ENCODE measurements at places on chromosomes 1 and 21.

DNA sequence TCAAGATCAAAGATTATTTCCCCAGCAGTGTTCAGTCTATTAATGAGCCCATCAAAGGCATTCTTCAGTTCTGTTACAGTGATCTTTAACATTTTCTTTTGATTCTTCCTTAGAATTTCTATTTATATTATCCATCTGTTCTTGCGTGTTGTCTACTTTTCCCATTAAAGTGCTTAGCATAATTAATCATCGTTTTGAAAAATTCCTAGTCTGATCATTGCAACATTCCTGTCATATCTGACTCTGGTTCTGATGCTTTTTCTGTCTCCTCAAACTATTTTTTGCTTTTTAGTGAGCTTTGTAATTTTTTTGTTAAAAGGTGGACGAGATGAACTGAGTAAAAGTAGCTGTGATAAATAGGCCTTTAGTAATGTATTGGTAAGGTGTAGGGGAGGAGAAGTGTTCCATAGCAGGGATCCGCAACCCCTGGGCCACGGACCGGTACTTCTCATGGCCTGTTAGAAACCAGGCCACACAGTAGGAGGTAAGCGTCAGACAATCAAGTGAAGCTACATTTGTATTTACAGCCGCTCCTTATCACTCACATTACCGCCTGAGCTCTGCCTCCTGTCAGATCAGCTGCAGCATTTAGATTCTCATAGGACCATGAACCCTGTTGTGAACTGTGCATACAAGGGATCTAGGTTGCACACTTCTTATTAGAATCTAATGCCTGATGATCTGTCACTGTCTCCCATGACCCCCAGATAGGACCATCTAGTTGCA, 163.3 kb downstream of the PIK3R3 start:
- DNase-seq: no peak

- DNase-seq: no peak
These were observed 35.8 kb downstream of the UBIAD1 start for GRCh38 chr1:11308699-11309224.

GRCh38 chr1:66355756-66356155, 178.2 kb upstream of the SGIP1 start:
- no peak for DNase-seq

GRCh38 chr1:49104575-49104974, 327.9 kb upstream of the BEND5 start:
- DNase-seq: no peak

GRCh38 chr21:45532826-45533360, 9.3 kb downstream of the SLC19A1 start:
- DNase-seq: no peak
